ENCODE measurements at places on chromosomes 6 and 20.
A peak's percentile ranks its signal among the peaks of the same experiment; 100 is the strongest.

DNA sequence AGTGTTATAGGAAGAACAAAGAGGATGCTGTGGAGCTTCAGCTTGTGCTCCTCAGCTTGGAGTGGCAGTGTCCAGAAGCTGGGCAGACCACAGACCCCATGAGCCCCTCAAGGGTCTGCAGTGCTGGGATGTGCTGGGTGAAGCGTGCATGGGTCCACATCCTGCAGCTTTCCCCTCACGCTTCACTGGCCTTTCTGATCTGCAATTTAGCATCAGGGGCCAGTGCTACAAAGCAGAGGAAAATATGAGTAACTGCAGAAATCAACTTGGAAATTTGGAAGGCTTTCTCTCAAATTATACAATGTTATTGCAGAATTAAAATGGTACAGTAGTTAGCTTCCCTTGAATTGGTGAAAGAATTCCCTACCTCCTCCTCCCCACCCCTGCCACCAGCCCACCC lies 10.1 kb downstream of the SLC17A4 start:
- DNase-seq: no peak

GRCh38 chr6:113776998-113777397 lies 80.1 kb upstream of the MARCKS start:
- DNase-seq: no peak

GRCh38 chr6:50272611-50273010 lies 222.9 kb upstream of the DEFB112 start:
- DNase-seq: no peak

DNA sequence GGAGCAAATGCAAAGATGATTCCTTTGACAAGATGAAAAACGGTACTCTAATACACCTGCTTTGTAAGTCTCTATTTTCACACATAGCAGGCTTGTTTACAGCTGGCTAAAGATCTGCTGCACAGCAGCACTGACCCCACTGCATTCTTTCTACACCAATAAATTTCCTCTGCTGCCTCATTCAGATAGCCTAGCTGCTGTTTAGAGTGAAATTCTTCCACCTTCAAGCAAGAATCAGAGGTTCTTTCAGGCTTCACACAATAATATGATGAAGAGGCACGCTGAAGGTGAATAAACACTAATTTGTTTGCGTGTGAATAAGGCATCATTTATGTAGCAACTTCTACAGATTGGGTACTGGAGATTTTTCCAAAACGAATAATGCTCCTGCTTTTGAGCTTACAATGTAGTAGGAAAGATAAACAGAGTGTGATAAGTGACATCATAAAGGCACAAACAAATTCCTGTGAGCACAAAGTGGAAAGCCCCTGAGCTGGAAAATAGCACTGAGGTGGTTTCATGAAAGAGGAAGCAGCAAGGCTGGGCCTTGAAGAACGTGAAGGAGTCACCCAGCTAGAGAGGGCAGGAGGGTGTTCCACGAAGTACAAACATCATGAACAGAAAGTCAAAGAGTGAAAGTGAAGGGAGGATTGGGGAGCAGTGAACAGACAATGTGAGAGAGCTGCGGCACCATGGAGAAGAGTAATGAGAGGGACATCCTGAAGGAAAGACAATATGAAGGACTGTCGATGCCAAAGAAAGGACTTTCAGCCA lies 543.4 kb downstream of the CD83 start:
- no peak for DNase-seq

DNA sequence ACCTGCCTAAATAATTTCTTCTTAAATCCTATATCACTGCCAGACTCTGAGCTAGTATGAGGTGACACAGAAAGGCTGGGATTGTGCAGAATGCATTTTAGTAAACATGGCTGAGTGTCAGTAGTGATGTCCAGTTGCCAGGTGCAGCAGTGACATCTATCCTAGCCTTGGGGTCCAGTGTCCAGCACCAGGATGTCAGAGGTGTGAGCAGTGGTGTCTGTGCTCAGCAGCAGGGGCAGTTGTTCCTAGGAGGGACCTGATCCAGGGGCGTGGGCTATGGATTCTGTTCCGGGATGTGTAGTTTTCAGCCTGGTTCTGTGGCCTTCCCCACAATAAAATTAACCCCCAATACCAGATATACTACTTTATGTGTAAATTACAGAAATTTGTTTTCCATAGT lies 6.0 kb downstream of the HLA-C start:
- DNase-seq: no peak

GRCh38 chr6:151629791-151630190 lies 136.0 kb downstream of the CCDC170 start:
- no peak for DNase-seq

- no peak for DNase-seq
These were observed 14.3 kb upstream of the C20orf144 start for GRCh38 chr20:33647603-33648395.

DNA sequence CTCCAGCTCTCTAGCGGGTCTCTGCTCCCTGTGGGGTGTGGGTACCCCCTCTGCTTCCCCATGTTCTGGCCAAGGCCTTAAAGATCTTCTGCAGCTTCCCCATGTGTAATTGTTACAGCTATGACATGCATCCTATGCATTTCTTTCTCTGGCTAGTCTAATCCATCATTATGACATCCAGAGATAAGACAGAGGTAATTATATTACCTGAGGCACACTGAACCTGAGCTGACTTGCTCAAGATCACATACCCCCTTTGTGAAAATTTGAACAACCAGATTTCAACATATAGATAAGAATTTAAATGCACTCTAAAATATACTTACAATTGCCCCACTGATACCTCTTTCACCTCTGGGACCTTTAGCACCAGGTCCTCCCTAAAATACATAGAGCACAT lies 102.4 kb downstream of the COL12A1 start:
- no peak for DNase-seq

DNA sequence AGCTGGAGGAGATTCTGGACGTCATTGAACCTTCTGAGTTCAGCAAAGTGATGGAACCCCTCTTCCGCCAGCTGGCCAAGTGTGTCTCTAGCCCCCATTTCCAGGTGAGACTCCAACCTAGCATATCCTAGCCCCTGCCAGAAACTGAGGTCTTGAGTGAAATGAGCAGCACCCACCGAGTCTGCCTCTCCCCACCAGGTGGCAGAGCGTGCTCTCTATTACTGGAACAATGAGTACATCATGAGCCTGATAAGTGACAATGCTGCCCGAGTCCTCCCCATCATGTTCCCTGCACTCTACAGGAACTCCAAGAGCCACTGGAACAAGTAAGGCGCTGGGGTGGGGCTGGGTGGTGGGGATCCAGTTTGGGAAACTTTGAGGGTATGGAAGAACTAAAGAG lies 4.6 kb downstream of the MEA1 start:
- peak; percentile 50 for DNase-seq

DNA sequence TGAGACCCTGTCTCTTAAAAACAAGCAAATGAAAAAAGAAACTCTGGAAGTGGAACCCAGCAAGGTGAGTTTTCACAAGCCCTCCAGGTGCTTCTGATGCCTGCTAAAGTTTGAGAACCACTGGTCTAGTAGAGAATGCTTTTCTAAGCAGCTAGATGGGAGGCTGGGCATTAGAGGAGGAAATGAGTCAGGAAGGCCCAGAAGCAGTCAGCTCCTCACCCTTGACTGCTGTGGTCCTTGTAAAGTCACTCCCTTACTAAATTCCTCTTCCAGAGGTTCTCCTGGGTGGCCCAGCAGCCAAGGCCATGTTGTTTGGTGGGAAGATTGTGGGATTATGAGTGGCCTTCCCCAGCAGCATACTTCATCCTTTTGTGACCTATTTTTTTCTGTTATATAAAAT lies 52.0 kb upstream of the FYN start:
- no peak for DNase-seq

GRCh38 chr6:37513155-37513554 lies 13.5 kb upstream of the CCDC167 start:
- DNase-seq: no peak

GRCh38 chr6:152232501-152233151 lies 404.5 kb downstream of the SYNE1 start:
- DNase-seq: no peak

DNA sequence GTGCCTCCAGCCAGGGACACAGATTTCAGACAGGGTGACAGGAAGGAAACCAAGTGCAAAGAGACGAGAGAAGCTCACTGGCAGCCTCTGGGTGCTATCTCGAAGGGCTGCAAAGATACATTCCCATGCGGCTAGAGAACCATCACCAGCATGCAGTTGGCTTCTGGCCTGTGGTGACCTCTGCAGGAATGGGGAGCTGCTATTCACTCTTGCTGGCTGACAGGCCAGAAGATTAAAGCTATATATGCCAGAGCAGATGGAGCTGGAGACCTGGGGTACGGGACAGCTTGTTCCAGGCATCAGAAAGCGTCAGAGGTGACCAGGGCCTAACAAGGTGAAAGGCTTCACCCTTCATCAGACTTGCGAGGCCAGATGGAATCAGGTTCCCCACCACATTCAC lies 20.0 kb downstream of the MAP1LC3A start:
- DNase-seq: no peak

GRCh38 chr6:124674042-124674441 lies 288.2 kb upstream of the RNF217 start:
- no peak for DNase-seq

DNA sequence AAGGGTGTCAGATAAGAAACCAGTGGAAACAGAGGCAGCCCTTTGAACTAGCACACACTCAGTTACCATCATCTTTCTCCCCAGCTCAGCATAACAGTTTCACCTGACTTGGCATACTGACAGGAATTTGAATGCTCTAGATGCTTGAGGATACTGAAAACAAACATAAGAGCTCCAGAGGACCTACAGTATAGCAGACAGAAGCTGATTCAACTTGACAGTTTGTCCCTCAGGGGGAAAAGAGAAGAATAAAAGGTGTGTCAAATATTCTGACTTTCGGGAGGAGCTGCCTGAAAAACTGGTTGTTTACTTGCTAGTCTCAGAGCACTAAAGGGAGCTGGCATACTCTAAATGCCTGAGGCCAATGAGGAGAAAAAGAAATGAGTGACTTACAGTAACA lies 35.1 kb downstream of the EYS start:
- no peak for DNase-seq

DNA sequence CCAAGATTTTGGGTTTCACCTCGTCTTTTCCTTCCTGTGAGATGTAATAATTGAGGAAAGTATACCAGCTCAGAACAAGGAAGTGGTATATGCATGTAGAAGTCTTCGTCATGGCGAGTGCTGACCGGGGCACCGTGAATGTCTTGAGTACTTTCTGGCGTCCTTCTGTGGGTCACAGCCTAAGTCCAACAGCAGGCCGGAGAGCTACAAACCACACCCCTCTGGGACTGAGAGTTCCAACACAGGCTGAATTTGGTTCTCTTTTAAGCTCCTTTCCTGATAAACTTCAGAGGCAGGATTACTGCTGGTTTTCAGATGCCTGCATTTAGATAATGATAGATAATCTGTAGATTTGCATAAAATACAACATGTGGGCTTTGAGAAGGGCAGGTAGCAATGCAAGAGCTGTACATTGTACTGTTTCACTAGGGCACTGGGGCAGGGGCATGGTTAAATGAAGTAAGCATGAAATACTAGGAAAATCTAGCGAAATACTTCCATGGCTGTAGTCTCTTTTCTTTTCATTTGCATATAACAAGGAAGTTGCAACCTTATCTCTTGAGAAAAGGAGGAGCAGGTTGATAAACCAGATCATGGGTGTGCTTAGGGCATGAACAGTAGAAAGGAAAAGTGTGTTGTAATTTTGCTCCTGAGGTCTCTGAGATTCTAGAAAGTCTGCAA lies at the start of gene ADTRP:
ADTRP (minus strand) TSS at position 156 of the 681 bp plus-strand sequence; CDS start at position 112, 44 bp downstream.
- no peak for DNase-seq

DNA sequence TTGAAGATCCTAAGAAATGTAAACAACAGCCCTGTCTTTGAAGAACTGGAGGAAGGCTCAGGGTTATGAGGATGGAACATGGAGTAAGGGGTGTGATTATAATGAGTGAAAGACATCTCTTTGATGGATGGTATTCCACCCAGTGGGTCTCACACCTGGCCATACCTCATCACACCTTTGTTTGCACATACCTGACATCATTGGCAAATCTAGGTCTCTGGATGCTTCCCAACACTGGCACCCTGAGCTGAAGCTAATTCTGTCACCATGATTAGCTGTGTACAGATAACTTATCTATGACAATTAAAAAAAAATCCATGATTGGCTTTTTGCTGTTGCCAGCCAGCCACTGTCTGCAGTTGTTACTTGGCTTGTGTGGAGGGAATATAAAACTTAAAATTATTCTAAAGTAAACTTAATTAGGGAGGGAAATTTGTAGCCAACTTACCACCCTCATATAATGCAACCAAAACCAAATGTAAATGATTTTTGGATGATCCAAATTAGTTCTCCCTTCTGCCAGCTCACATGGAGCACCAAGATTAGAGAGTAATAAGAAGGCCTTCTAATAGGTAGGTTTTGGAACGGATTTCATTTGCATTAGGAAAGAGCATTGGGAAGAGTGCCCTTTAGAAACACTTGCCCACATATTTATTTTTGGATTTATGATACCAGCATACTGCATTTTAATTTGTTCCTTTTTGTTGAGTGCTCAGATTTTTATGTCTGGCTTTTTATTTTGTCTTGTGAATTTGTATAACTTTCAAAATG lies 249.5 kb downstream of the SOX4 start:
- no peak for DNase-seq

GRCh38 chr6:87830907-87831306 lies 128.9 kb upstream of the AKIRIN2 start:
- DNase-seq: no peak

DNA sequence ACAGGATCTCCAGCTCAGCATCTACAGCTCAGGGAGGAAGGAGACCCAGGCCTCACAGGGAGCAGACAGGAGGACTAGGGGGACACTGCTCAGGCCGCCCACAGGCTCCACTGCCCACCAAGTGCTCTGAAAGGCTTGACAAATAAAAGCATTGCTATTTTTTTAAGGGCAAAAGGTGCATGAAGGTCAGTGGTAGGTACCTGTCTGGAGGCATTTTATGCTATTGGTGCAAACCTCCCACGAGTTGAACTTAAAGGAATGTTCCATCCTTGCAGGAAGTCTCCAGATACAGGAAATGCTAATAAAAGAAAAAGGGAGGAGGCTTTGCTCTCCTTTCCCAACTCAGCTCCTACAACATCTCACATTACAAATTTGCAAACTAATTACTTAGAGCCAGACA lies 228.1 kb downstream of the FOXC1 start:
- DNase-seq: no peak

- DNase-seq: no peak
These were observed 162.6 kb downstream of the FAM83B start for GRCh38 chr6:55009131-55009530.

- no peak for DNase-seq
These were observed 7.7 kb upstream of the CDK5RAP1 start for GRCh38 chr20:33408716-33409654.

GRCh38 chr20:1467082-1467354 lies 369 bp upstream of the NSFL1C start:
- no peak for DNase-seq

- DNase-seq: no peak
These were observed 333.0 kb downstream of the CD83 start for GRCh38 chr6:14450578-14450977.

All from NCI-H1930 (cell line).